CD8-positive, alpha-beta memory T cell (primary cell): ENCODE measurements at places on chromosomes 16 and 17. TPM values are rescaled to one million over a fixed set of nuclear protein-coding genes. Genes with fewer than 3 reads are reported as not detected.

The SLC52A1 gene
- total RNA-seq = 0.35 TPM

The CD19 gene
- not detected for total RNA-seq

The TUFM gene
- 320 TPM for total RNA-seq

The KRT12 gene
- not detected for total RNA-seq

The TBC1D3H gene
- not detected for total RNA-seq

The C16orf89 gene
- total RNA-seq = not detected

The NAGS gene
- total RNA-seq = 0.74 TPM

The GNGT2 gene
- 26.5 TPM for total RNA-seq

DNA sequence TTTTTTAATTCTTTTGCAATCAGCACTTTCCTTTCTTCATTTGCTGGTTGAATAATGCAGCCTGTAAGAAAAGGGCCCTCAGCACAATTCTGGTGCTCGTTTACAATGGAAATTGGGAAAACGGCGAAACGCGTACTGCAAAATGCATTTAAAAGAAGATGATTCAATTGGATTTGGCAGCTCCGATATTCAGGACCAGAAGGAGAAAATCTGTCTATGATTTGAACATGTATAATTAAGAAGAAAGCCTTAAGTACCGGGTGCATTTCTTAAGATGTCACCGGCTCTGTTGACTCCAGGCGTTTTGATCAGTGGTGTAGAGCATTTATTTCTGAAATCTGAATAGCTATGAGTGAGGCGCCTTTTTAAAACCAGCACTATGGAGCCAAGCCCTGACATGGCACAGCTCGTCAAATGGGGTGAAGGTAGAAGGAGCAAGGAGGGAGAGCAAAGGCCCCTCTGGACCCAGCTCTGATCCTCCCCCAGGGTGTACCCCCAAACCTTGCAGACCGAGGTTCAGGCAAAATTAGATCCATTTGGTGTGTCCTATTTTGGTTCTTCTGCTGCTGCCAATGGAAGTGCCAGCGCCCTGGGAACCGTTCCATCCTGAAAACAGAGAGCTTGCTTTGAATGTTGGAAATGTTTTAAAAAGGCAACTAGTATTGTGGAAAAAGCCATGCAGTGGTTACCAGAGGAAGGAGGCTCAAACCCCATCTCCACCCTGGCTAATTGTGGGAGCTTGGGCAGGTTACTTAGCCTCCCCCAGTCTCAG is 161.4 kb upstream of the RPL38 start:
- H3K4me1 ChIP-seq = no peaks in the 10 kb centered on the region
- DNase-seq = no peak
- no peaks in the 10 kb centered on the region for H3K36me3 ChIP-seq
- no peaks in the 10 kb centered on the region for H3K27me3 ChIP-seq
- no peak overlapping the region for H3K4me3 ChIP-seq

DNA sequence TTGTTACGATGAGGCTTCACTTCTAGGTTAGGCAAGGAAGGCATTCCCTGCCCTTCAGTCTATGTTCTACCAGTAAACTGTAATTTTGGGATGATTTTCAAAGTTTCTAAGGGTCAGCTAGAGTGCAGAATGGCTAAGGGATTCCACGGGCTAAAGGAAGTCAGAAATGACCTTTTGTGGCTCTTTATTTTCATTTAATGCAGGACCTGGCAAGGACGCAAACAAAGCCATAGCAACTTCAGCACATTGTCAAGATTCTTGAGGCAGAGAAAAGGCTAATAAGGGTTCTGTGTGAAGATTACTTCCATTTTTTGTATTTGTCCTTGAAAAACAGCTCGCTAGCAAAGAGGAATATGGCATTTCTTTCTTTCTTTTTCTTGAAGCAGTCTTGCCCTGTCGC is 76.6 kb downstream of the STX8 start:
- H3K4me1 ChIP-seq = no peaks in the 10 kb centered on the region
- no peak overlapping the region for H3K4me3 ChIP-seq
- no peak for DNase-seq
- H3K27me3 ChIP-seq = no peaks in the 10 kb centered on the region
- H3K36me3 ChIP-seq = no peaks in the 10 kb centered on the region

DNA sequence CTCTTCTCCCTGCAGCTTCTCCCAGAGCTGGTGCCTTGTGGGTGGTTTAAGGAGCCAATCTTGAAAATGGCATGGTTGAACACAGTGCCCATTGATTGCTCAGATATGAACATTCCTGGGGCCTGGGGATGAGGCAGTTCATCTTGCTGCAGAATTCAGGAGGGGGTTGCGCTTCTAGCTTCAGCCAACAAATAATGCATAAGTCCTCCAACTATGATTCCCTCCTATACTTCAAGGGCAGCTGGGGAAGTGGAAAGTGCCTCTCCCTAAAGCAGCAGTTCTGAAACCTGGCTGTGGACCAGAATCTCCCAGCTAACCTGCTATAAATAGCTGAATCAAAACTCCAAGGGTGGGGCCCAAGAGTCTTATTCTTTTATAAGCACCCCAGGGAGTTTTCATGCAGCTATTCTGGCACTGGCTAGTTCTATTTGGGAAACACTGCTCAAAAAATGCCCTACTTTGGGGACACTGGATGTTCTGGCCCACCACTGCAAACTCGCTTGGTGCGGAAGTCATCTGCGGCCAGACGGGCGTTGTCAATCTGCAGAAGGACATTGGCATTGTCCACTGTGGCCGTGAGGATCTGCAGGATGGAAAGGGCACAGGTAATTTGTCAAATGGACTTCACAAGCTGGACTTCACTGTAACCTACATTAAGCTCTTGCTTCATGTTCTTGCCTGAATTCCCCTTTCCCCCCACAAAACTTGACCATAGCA is 130.3 kb downstream of the CCDC144A start:
- no peak overlapping the region for H3K27ac ChIP-seq
- no peak overlapping the region for H3K4me3 ChIP-seq
- no peak for DNase-seq
- H3K36me3 ChIP-seq = no peaks in the 10 kb centered on the region
- H3K27me3 ChIP-seq = no peaks in the 10 kb centered on the region
- H3K4me1 ChIP-seq = no peaks in the 10 kb centered on the region

DNA sequence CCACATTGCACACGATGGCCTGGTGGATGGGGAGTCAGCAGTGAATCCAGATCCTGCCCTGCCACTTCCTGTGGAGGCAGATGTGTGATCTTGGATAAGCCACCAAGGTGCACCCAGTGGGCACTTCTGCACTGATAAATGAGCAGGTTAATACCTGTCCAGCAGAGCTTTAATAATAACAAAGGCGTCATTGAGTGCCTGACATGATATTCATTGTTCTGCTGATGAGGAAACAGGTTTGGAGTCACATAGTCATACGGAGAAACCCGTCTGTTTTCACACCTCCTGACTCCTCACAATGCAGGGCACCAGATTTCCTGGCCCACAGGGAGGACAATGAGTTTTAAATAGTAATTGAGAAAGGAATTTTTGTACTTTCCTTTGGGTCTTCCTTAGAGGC is 324.6 kb upstream of the CDH5 start:
- no peaks in the 10 kb centered on the region for H3K4me1 ChIP-seq
- no peaks in the 10 kb centered on the region for H3K36me3 ChIP-seq
- no peaks in the 10 kb centered on the region for H3K27me3 ChIP-seq
- no peak overlapping the region for H3K4me3 ChIP-seq
- no peak overlapping the region for H3K27ac ChIP-seq

DNA sequence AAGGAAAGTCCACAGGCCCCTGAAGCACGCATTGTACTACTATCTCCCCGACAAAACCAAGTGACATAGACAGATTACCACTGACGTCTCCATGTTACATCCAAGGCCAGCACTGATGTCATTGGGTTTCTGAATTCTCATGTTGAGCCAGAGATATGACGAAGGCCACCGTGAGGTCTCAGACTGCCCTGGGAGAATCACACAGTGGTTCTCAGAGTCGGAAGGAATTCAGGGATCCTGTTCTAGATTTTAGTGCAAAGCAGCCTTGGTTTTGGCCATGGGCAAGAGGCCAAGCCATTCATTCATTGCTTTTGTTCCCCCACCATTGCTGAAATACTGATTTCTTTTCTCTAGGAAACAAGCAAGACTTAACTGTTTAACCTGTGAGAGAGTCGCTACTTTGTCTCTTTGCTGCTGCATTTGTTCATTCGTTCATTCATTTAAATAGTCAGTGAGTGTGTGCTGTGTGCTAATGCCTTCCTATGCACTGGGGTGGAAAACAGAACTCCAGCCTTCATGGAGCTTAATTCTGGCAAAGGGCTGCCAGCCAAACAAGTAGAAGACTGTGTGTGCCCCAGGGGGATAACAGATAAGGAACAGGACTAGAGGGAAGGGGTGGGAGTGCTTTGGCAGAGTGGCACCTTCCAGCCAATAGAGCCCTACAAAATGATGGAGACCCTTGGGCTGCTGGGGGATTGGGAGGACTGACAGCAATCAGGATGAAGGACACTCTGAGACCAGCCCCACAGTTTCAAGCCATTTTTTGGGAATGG is 222.3 kb downstream of the MSI2 start:
- DNase-seq = no peak
- no peak overlapping the region for H3K27ac ChIP-seq
- no peak overlapping the region for H3K4me3 ChIP-seq
- H3K4me1 ChIP-seq = peaks cover 13% of the 10 kb centered on the region
- H3K27me3 ChIP-seq = no peaks in the 10 kb centered on the region

DNA sequence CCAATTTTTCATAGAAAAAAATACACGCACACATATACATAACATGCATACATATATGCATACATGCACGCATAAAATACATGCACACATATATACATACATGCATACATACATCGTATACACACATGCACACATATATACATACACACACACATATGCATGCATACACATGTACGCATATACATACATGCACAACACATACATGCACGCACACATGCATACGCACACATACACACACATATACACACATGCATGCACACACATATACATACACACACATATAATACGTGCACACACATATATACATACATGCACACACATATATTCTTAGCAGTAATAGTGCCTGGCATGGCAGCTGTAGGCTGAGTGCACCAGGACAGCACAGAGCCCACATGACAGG is 24.9 kb downstream of the USP36 start:
- no peaks in the 10 kb centered on the region for H3K27me3 ChIP-seq
- H3K4me1 ChIP-seq = peaks cover 56% of the 10 kb centered on the region
- no peak overlapping the region for H3K27ac ChIP-seq
- no peak overlapping the region for H3K4me3 ChIP-seq
- no peak for DNase-seq

DNA sequence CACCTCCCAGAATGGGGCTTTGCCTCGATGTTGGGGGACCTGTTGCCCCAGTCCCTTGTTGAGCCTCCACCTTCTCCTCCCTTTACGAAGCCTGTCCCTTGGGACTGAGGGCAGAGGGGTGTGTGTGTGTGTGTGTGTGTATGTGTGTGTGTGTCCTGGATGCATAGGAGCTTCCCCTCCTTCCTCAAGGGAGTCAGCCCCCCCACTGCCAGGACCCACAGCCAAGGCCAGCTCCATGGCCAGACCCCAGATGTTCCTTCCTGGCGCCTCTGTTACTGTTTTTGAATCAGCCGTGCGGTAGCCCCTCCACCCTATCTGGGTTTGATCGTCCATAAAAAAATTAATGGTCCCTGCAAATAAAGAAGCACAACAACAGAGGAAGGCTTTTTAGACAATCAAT is 17.7 kb upstream of the DOK4 start:
- peaks cover 8% of the 10 kb centered on the region for H3K4me1 ChIP-seq
- no peak for DNase-seq
- H3K36me3 ChIP-seq = no peaks in the 10 kb centered on the region
- no peaks in the 10 kb centered on the region for H3K27me3 ChIP-seq
- no peak overlapping the region for H3K4me3 ChIP-seq

DNA sequence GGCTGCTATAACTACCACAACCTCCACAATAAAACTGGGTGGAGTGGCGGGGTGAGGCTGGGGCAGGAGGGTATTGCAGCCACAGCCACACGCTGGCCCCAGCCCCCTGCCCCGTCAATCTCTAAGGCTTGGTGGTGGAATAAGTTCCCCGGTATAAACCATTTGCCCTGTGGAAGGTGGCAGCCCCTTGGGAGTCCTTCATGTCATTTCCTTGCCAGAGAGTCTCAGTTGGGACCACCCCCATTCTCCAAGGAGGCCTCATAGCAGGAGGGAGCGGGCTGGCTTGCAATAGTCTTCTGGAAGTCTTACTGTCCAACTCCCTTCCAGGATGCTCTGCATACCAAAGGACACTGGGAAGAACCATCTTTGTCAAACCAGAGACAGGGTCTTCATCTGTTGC is 19.4 kb downstream of the CD300A start:
- no peaks in the 10 kb centered on the region for H3K27me3 ChIP-seq
- no peak overlapping the region for H3K27ac ChIP-seq
- no peaks in the 10 kb centered on the region for H3K4me1 ChIP-seq
- no peak overlapping the region for H3K4me3 ChIP-seq
- no peak for DNase-seq

GRCh38 chr16:84029297-84030047 is 13.1 kb downstream of the SLC38A8 start:
- H3K36me3 ChIP-seq = no peaks in the 10 kb centered on the region
- H3K27ac ChIP-seq = no peak overlapping the region
- H3K4me3 ChIP-seq = no peak overlapping the region
- H3K4me1 ChIP-seq = no peaks in the 10 kb centered on the region

- H3K27ac ChIP-seq = no peak overlapping the region
- no peaks in the 10 kb centered on the region for H3K36me3 ChIP-seq
- no peaks in the 10 kb centered on the region for H3K27me3 ChIP-seq
- no peak overlapping the region for H3K4me3 ChIP-seq
Observed at GRCh38 chr17:32502710-32503109, 15.9 kb downstream of the CDK5R1 start.

GRCh38 chr16:50881331-50881830 is 139.5 kb downstream of the CYLD start:
- H3K36me3 ChIP-seq = no peaks in the 10 kb centered on the region
- H3K4me1 ChIP-seq = no peaks in the 10 kb centered on the region
- no peak for DNase-seq
- H3K4me3 ChIP-seq = no peak overlapping the region

DNA sequence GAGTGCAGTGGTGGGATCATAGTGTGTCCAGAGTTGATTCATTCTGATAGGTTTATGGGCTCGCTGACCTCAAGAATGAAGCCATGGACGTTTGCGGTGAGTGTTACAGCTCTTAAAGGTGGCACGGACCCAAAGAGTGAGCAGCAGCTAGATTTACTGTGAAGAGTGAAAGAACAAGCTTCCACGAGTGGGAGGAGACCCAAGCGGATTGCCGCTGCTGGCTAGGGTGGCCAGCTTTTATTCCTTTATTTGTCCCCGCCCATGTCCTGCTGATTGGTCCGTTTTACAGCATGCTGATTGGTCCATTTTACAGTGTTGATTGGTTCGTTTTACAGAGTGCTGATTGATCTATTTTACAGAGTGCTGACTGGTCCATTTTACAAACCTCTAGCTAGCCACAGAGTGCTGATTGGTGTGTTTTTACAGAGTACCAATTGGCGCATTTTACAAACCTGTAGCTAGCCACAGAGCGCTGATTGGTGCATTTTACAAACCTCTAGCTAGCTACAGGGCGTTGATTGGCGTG is 17.5 kb downstream of the CACNG4 start:
- no peaks in the 10 kb centered on the region for H3K27me3 ChIP-seq
- H3K4me1 ChIP-seq = no peaks in the 10 kb centered on the region
